ENCODE measurements at places on chromosomes 2 and 18.

DNA sequence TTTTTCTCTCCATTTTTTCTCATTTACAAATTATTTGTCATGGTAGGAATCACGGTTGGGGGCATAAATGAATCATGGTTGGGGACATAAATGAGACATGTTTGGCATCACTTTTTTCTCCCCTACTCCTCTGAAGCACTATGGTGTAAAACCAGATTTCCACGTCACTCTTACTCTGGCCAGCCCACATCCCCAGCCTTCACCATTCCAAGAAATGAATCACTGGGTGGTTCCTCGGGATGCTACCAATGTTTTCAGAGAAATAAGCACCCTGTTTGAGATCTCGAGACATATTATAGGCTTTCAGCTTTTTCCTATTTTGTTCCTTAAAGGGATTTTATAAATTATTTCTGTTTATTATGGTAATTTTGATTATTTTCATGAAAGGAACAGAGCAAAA lies 155.0 kb upstream of the SLC8A1 start:
- no peak for DNase-seq

DNA sequence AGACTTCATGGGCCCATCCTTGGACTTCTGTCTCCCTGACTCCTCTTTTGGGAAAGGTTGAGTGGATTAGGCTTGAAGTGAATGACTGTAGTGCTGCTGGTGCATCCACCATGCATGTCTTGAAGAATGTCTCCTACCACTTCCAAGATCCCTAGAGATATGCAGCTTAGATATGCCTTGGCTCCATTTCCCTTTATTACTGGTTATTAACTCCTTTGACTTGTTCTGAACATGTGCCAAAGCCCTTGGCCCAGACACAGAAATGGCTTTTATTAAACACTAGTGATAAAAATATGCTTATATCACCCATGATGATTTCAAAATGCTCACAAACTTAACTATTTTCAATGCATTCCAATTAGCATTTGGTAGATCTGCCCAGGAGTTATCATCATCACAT lies 90.0 kb upstream of the SLC14A2 start:
- no peak for DNase-seq

DNA sequence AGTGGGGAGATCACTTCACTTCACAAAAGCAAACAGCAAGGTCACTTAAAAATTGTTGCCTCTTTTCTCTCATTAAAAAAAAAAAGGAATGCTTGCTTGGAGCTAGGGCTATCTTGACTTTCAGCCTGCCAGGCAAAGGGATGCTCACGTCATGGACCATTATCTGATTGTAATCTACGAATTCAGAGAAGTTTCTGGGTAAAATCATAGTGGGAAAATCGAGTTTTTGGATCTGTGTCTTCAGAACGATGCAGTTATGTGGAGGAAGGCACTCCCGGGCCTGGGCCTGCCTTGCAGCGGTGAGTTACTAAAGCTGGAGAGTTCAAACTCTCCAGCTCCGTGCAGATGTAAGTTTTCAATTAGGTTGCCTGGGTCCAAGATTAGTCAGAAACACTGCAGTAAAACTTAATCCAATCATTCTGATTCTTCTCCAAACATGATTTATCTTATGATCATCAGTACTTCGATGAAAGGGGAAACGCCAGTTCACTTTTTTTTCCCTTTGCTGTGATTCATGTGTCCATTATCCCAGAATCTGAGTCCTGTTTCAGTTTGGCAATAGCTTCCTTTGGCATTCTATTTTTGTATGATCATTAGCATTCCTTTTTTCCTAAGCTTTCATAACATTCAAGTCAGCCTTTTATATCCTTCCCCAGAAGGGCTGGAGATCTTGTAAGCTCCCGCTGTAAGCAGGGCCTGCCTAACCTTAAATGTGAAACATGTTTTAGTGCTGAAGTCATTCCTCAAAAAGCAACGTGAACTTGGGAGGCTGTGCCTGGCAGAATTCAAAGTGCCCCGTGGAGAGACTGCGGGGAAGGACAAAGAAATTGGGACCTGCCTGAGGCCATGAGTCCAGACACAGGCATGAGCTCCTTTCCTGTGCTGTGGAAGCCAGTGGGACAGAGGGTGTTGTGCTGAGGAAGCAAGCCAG lies 119.3 kb upstream of the TWIST2 start:
- no peak for DNase-seq

DNA sequence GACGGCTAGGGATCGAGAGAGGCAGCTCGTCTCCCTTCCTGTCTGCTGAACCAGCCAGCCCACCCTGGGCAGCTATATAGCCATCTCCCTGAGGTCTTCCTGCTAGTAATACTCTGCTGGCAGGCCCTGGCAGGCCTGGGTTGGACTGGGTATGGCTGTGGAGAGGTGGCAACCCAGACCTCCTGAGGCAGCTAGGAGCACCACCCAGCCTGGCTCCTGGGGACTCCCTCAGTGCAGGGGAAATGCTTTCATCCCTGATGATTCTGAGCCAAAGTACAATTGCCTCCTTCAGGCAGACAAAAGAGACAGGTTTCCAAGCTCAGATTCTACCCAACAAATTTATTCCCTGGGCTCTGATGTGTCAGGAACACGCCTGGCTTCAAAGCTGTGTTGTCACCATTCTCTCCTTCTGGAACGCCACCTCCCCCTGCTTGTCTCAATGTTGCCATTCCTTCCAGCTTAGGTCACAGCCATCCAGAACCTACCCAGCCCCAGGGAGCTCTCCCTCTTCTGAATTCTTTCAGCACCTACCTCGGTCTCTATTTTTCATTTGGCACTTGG lies 4.7 kb upstream of the DNAJB2 start:
- DNase-seq, result no peak

- DNase-seq, result no peak
Observed at GRCh38 chr2:214843823-214844222, 34.3 kb upstream of the BARD1 start.

GRCh38 chr2:10879624-10880585 lies 31.8 kb upstream of the KCNF1 start:
- DNase-seq, result no peak

DNA sequence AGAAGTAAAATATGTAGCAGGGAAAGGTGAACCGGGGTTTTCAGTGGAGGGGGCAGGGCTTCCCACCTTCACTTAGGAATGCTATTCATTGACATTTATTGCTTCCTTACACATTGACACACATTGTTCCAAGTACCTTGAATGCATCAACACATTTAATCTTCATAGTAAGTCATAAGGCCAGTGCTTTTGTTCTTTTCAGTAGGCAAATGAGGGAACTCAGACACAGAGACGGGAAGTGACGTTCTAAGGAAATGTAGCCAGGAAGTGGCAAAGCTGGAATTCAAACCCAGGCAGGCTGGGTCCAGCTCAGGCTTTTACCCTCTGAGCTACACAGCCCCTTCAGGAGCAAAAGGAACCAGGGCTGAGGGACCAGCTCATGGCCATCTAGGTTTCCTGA lies 20.7 kb downstream of the BMP10 start:
- no peak for DNase-seq

- DNase-seq, result no peak
Observed at GRCh38 chr2:57902578-57902977, 144.0 kb upstream of the VRK2 start.

DNA sequence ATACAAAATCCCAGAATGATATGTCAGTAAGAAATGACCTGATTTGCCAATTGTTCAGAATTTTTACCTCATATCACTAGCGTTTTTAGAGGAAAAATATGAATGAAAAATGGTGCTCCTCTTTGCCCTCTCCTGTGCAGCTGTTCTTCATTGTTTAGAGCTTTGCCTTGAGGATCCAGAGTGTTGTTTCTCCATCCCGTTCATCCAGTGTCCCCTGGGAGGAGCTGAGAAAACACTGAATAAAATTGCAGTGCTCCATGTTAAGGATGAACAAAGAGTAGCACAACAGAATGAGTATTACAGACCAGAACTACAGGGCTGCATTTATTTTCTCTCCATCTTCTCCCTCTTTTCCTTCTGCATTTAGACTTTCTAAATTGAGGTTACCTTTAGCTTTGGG lies 133.1 kb downstream of the ADCYAP1 start:
- no peak for DNase-seq

DNA sequence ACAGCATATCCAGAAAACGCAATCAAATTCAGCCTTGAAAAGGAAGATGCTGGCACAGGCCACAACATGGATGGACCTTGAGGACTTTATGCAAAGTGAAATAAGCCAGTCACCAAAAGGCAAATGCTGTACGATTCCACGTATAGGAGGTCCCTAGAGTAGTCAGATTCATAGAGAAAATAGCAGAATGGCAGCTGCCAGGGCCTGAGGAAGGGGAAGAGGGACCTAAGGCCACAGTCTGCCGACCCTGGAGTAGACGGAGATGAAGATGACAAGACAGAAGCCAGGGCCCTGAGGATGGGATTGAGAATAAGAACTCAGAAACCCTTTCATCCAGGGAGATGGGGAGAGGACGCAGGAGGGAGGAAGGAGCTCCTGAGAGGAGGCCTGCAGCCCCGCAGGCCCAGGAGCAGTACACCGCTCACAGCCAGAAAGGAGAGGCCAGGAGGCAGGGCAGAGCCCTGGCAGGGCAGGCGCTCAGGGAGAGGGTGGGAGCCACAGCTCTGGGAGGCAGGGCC lies 8.1 kb upstream of the MTERF4 start:
- no peak for DNase-seq

DNA sequence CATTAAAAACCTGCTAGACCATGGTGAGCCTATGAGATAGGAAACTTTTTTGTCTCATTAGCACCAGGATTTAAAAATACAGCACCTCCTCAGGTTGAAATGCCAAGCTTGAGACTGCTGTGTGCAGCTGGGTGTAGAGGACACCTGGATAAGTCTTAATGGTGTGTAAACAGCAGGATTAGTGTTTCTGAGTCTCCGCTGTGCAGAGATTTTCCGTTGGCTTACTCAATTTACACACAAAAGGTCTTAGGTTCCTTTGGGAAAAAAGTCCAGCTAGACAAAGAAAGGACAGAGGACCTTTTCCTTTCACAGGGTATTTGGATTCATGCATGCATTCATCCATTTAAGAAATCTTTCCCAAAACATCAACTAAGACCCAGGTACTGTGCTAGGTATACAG lies 168.1 kb downstream of the NRXN1 start:
- no peak for DNase-seq

GRCh38 chr18:43805646-43806194 lies 528.4 kb upstream of the SYT4 start:
- no peak for DNase-seq

Measured in suprapubic skin (tissue), 4 donors.